ENCODE measurements at places on chromosomes 1 and 21. TPM values are rescaled to one million over a fixed set of nuclear protein-coding genes. Genes with fewer than 3 reads are reported as not detected.
A peak's percentile ranks its signal among the peaks of the same experiment; 100 is the strongest.

Gene LENEP
- total RNA-seq = 0.72 TPM

Gene PALMD
- total RNA-seq = 16.5 TPM

Gene APOBEC4
- not detected for total RNA-seq

Gene LCE2C
- not detected for total RNA-seq

Gene NBPF6
- not detected for total RNA-seq

Gene EPHA8
- 0.46 TPM for total RNA-seq

Gene STIL
- 5.0 TPM for total RNA-seq

Gene CTBS
- 20.9 TPM for total RNA-seq

Gene CYP4A22
- not detected for total RNA-seq

Gene KRTAP13-2
- not detected for total RNA-seq

Gene TMEM81
- 2.5 TPM for total RNA-seq

- peaks cover 1% of the 10 kb centered on the region for H3K36me3 ChIP-seq
- no peaks in the 10 kb centered on the region for H3K27me3 ChIP-seq
- no peak overlapping the region for H3K4me3 ChIP-seq
- no peak overlapping the region for H3K27ac ChIP-seq
Measured at GRCh38 chr1:232764458-232765251, 40.6 kb upstream of the MAP10 start.

- no peaks in the 10 kb centered on the region for H3K36me3 ChIP-seq
- no peak overlapping the region for H3K4me3 ChIP-seq
- peaks cover 4% of the 10 kb centered on the region for H3K27me3 ChIP-seq
- no peak for DNase-seq
Measured at GRCh38 chr1:26351590-26352337, 2.2 kb downstream of the CRYBG2 start.

DNA sequence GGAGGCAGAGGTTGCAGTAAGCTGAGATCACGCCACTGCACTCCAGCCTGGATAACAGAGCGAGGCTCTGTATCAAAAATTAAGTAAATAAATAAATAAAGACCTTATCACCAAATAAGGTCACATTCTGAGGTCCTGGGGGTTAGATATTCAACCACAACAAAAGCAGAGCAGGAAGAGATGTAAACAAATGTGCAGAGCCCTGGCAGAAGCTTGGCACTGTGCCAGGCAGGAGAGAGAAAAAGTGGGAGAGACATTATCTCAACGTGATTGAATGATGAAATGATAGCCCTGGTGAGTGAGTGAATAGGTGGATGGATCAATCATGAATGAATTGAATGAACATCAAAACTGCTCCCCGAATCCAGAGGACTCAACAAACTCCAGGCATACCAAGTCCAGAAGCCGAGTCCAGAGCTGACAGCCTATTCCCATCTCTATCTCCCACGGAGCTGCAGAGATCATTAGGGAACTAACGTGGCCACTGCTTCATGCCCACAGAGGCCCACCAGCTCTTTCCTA is 150.7 kb downstream of the TOMM20 start:
- peaks cover 54% of the 10 kb centered on the region for H3K4me1 ChIP-seq
- no peaks in the 10 kb centered on the region for H3K36me3 ChIP-seq
- no peak for DNase-seq
- H3K27ac ChIP-seq = no peak overlapping the region
- H3K4me3 ChIP-seq = no peak overlapping the region

DNA sequence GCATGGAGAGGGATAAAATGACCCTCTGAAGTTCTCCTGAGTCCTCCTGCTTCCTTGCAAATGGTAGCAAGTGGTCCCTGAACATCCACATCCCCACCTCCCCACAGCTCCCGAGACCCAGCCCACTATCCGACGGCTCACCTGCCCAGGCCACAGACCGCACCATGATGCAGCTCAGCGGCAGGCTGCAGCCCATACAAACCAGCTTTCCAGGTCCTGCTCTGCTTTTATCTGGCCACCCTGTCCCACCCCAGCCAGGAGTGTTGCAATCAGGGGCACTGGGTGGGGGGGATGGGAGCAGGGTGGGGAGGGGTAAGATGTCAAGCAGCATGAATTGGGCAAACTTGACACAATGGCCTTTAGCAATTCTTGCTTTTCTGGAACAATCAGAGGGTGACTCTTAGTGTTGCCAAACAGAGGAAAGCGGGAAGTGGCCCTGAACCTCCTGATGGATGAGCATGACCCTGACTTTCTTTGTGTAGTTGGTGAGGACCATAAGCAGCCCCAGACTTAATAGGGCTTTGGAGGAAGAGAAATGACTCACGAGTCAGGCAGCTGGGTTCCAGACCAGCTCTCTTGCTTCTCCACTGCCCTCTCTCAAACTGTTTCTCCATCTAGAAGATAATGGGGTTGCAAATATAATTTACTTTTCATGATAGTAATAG is at the start of gene CHIT1:
TSS of gene CHIT1 (minus strand) at position 203 of the 665 bp plus-strand sequence. CDS start at position 166, 37 bp downstream.
- H3K27ac ChIP-seq = no peak within 1 kb of the TSS
- peaks cover 60% of the 10 kb centered on the region for H3K27me3 ChIP-seq
- H3K36me3 ChIP-seq = peaks cover 4% of the 10 kb centered on the region
- H3K4me1 ChIP-seq = no peaks in the 10 kb centered on the region
- no peak within 1 kb of the TSS for H3K4me3 ChIP-seq
- no peak for DNase-seq

DNA sequence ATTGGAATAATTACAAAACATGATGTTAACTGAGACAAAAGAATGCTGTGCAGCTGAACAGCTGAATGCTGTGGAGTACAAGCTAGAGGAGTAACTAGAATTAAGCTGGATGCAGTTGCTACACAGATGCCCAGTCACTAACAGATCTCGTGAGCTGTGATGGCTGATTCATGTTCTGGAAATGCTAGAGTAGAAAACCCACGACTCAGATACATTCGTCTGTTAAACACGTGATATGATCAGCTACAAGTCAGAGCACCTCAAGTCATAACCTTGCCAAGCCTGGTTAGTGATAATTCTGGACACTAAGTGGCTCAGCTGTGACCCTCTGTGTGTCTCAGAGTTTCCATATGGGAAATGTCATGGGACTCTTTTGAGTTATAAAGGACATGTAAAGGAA is 89.7 kb upstream of the ESRRG start:
- peaks cover 6% of the 10 kb centered on the region for H3K27me3 ChIP-seq
- no peak for DNase-seq
- H3K4me1 ChIP-seq = no peaks in the 10 kb centered on the region

- H3K4me1 ChIP-seq = no peaks in the 10 kb centered on the region
- H3K27ac ChIP-seq = no peak overlapping the region
- H3K27me3 ChIP-seq = peaks cover 5% of the 10 kb centered on the region
- H3K4me3 ChIP-seq = no peak overlapping the region
- H3K36me3 ChIP-seq = peaks cover 3% of the 10 kb centered on the region
Measured at GRCh38 chr1:114054148-114054547, 74.9 kb downstream of the OLFML3 start.

DNA sequence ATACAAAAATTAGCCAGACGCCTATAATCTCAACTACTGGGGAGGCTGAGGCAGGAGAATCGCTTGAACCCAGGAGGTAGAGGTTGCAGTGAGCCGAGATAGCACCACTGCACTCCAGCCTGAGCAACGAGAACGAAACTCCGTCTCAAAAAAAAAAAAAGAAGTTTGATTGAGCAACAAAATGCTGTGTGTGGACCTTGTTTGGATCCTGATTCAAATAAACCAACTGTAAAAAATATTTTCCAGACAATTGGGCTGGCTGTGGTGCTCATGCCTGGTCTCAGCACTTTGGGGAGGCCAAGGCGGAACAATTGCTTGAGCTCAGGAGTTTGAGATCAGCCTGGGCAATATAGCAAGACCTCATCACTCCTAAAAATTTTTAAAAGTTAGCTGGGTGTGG is 16.8 kb downstream of the PTAFR start:
- no peaks in the 10 kb centered on the region for H3K36me3 ChIP-seq
- DNase-seq = no peak
- H3K27ac ChIP-seq = no peak overlapping the region

GRCh38 chr1:74010206-74010605 is 187.8 kb downstream of the LRRIQ3 start:
- H3K4me3 ChIP-seq = no peak overlapping the region
- no peak overlapping the region for H3K27ac ChIP-seq
- H3K36me3 ChIP-seq = no peaks in the 10 kb centered on the region
- peaks cover 6% of the 10 kb centered on the region for H3K27me3 ChIP-seq
- no peaks in the 10 kb centered on the region for H3K4me1 ChIP-seq

DNA sequence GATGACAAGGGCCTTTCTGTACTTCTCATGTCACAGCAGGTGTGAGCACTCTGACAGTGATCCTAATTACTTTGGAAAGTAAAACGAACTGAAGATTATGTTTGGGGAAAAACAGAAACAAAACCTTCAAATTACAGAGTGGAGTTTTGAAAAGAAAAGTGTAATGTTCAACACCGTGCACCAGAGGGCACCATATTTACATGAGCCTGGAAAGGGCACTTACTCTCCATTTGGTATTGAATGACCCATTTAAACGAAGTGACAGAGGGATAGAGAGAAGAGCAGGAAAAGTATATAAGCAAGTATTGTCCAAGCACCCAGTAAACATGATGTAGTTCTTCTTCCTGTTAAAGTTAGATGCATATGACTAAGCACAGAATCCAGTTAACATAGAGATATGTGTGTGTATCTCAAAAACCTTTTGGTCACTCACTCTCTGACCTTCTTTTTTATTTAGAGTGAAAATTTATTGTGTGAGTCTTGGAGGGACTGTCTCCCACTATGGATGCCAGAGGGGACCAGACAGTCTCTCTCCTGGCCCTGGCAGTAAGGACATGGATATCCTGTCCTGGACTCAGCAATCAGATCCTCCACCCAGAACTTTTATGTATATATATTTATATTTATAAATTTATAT is 3.8 kb upstream of the RGSL1 start:
- no peaks in the 10 kb centered on the region for H3K36me3 ChIP-seq
- H3K4me1 ChIP-seq = no peaks in the 10 kb centered on the region
- H3K27ac ChIP-seq = no peak overlapping the region
- no peak for DNase-seq
- peaks cover 18% of the 10 kb centered on the region for H3K27me3 ChIP-seq

DNA sequence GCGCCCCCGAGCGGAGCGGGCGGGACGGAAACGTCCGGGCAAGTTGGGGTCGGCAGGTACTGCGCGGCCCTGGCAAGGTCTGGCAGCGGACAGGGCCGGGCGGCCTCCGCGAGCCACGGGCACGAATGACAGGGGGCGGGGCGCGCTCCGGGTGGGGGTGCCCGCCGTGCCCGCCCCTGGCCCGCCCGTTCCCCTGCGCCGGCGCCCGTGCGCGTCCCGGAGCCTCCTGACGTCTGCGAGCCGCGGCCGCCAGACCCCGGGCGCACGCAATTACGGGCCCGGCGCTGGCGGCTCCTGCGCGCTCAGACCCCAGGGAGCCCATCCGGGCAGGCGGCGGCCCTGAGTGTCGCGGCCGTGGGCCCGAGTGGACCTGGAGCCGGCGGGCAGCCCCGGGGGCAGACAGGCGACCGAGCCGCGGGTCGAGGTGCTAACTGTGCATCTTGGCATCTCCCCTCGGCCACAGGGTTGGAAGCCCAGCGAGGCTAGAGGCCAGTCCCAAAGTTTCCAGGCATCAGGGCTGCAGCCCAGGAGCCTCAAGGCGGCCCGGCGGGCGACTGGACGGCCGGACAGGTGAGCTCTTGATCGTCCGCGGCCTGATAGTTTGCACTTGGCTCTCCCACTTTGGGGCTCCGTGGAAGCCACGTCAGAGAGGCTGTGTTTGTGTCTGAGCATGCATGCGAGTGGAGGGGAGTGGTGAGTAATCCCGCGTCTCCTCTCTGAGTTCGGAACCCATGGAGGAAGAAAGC is 918 bp downstream of the MIB2 start:
- peak overlapping the region; percentile 82 for H3K4me3 ChIP-seq
- DNase-seq = peak; percentile 82
- H3K36me3 ChIP-seq = peaks cover 4% of the 10 kb centered on the region

- peaks cover 7% of the 10 kb centered on the region for H3K4me1 ChIP-seq
- H3K27me3 ChIP-seq = no peaks in the 10 kb centered on the region
- H3K36me3 ChIP-seq = no peaks in the 10 kb centered on the region
- H3K27ac ChIP-seq = no peak overlapping the region
- no peak overlapping the region for H3K4me3 ChIP-seq
Measured at GRCh38 chr1:193402037-193402436, 215.6 kb upstream of the B3GALT2 start.

- H3K4me1 ChIP-seq = peaks cover 17% of the 10 kb centered on the region
- no peaks in the 10 kb centered on the region for H3K36me3 ChIP-seq
- no peak overlapping the region for H3K27ac ChIP-seq
- H3K27me3 ChIP-seq = peaks cover 7% of the 10 kb centered on the region
- DNase-seq = peak; percentile 64
- no peak overlapping the region for H3K4me3 ChIP-seq
Measured at GRCh38 chr1:19042675-19043578, 86.5 kb upstream of the IFFO2 start.

DNA sequence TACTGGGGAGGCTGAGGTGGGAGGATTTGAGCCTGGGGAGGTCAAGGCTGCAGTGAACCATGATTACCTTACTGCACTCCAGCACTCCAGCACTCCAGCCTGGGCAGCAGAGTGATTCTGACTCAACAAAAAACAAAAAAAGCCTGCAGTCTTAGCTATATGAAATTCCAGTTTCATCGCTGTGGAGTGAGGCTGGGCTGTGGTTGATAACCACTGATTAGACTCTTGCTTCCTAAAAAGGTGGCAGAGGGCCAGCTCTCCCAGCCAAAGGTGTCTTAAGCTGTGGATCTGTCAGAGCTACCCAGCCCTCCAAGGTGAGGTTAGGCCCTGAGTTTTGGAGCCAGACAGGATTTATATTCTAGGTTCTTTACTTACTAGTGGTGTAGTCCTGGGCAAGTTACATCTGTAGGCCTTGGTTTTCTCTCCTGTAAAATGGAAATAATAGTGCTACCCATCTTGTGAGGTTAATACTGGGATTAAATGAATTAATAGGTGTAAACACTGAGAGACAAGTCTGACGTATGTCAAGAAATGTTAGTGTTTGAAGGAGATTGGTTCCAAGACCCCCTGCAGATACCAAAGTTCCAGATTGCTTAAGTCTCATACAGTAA is 35.9 kb downstream of the TMCC2 start:
- no peaks in the 10 kb centered on the region for H3K36me3 ChIP-seq
- no peaks in the 10 kb centered on the region for H3K27me3 ChIP-seq
- no peak overlapping the region for H3K27ac ChIP-seq
- peaks cover 31% of the 10 kb centered on the region for H3K4me1 ChIP-seq
- no peak for DNase-seq
- H3K4me3 ChIP-seq = no peak overlapping the region

DNA sequence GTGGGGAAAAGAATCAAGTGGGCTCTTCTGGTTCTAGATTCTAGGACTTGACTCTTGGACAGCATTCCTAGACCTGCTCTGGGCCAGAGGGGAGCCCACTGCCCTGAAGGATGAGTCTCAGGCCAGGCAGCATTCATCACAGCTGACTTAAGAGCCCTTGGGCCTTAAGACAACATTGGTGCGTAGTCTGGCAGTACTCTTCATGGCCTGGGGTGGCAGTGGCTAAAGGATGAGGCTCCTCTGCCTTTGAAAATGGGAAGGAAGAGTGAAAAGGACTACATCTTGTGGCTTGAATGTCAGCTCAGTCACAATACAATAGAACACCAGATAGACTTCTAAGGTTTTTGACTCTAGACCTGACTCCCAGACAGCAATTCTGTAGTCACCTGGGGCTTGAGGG is 1415.1 kb upstream of the PRMT6 start:
- DNase-seq = no peak
- no peak overlapping the region for H3K27ac ChIP-seq
- no peaks in the 10 kb centered on the region for H3K36me3 ChIP-seq
- no peak overlapping the region for H3K4me3 ChIP-seq
- no peaks in the 10 kb centered on the region for H3K27me3 ChIP-seq

GRCh38 chr1:88800382-88801051 is 90.8 kb downstream of the GTF2B start:
- no peak for DNase-seq
- peaks cover 16% of the 10 kb centered on the region for H3K36me3 ChIP-seq
- H3K4me3 ChIP-seq = no peak overlapping the region
- H3K27ac ChIP-seq = no peak overlapping the region
- H3K4me1 ChIP-seq = peaks cover 31% of the 10 kb centered on the region
